ENCODE measurements at places on chromosomes 2 and 18.

GRCh38 chr2:17387591-17387990 is 130.6 kb downstream of the RAD51AP2 start:
- no peak for DNase-seq

DNA sequence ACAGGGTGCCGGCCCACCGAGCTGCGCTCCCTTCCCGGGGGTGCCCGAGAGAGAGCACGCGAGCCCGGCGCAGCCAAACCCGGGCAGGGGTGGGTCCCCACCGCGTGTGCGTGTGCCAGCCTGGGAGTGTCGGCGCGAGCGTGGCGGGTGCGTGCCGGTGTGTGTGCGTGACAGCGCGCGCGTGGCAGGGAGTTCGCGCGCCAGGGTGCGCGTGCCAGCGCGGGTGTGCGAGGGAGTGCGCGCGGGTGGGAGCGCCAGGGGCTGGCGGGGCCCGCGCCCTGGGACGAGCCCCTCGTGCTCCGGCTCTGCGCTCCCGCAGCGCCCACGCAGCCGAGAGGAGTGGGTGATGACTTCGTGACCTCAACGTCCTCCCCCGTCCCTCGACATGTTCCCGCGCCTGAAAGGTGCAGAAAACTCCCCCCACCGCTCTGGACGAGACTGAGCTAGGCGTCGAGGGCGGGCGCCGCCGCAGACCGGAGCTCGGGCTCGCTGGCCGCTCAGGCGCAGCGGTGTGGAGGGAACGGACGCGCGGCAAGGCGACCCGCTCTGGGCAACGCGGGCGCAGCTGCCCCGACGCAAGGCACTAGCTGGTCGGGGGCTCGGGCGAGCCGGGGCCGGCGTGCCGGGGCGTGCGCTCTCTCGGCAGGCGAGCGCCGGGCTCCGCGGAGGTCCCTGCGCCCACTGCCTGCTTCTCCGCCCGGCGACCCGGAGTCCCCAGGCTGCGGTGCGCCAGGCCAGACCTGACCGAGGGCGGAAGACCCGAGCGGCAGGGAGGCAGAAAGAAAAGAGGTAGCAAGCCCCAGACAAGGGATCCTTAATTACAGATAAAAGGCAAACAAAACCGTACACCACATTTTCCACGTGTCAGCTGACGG is 582.8 kb downstream of the ZEB2 start:
- peak; percentile 56 for DNase-seq

GRCh38 chr2:69020496-69021426 is 7.8 kb downstream of the ANTXR1 start:
- DNase-seq, result peak; percentile 65

GRCh38 chr2:140687825-140688224 is 1443.0 kb downstream of the LRP1B start:
- DNase-seq, result no peak

GRCh38 chr2:1219901-1220573 is 193.2 kb upstream of the TPO start:
- no peak for DNase-seq

DNA sequence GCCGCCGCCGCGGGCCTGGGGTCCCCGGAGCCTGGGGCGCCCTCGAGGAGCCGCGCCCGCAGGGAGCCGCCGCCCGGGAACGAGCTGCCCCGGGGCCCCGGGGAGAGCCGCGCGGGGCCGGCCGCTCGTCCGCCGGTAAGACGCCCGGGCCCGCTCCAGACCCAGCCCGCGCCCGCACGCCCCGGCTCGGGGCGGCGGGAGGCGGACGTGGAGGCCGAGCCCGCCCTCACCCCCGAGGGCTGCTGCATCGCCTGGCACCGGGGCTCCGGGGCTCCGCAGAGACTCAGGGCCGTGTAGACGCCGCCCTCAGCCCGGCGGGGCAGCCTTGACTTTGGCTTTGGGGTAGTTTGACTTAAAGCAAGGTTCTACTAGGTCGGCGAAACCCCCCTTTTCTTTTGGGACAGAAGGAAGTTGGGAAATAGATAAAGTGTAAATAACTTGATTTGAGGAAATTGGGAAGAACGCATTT is 335 bp downstream of the ERFE start:
- DNase-seq, result no peak

DNA sequence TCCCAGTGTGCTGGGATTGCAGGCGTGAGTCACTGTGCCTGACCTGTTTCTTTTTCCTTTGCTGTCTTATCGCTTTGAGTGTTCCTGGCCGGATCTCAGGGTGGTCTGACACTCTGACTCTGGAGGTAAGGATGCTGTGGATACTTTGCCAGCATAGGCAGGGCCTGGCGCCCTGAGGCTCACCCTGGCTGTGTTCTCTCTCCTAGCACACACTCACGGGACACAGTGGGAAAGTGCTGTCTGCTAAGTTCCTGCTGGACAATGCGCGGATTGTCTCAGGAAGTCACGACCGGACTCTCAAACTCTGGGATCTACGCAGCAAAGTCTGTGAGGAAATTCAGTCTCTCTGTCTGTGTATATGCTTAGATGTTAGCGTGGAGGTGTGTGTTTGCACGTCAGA is 18.0 kb upstream of the SAG start:
- no peak for DNase-seq

DNA sequence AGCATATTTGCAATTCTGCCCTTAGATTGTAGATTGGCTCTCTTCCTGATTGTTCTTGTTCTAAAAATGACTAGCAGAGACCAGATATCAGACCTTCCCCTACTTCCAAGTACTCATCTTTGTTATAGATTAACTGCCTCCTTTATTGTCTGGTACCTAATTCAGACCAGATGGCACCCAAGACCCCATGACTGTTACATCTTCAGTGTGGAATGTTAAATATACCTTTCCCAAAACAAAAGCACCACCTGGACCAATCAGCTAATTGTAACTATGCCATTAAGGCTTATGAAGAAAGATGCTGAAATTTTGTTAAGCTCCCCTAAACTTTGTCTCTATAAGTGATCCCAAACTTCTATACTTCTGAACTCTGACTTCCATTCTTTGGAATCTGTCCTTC is 12.0 kb upstream of the TFPI start:
- no peak for DNase-seq

GRCh38 chr2:88959480-88960204 is 268.2 kb downstream of the RPIA start:
- no peak for DNase-seq

DNA sequence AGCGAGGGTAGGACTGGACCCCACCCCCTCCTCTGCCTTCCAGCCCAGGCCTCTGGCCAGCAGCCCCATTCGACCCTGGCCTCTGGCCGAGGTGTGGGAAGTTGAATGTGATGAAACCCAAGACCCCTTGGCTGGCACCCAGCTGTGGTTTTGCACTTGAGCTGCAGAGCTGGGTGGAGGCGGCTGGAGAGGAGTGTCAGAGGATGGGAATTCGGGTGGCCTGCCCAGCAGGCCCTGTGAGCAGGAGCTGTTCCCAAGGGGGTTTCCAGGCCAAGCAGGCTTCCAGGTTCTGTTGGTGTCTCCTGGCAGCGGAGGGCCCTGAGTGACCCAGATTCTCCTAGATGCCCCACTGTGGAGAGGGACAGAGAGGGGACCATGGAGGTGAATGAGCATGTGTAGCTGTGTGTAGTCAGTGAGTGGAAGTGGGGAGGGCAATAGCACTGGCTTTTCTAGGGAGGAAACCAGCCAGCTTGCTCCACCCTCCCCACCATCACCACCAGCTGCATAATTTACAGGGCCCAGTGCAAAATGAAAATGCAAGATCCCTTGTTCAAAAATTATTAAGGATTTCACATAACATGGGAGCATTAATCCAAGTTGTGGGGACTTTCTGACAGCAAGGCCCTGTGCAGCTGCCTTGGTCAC is 172.2 kb upstream of the HAAO start:
- no peak for DNase-seq

GRCh38 chr2:140550821-140551220 is 1580.0 kb downstream of the LRP1B start:
- no peak for DNase-seq

DNA sequence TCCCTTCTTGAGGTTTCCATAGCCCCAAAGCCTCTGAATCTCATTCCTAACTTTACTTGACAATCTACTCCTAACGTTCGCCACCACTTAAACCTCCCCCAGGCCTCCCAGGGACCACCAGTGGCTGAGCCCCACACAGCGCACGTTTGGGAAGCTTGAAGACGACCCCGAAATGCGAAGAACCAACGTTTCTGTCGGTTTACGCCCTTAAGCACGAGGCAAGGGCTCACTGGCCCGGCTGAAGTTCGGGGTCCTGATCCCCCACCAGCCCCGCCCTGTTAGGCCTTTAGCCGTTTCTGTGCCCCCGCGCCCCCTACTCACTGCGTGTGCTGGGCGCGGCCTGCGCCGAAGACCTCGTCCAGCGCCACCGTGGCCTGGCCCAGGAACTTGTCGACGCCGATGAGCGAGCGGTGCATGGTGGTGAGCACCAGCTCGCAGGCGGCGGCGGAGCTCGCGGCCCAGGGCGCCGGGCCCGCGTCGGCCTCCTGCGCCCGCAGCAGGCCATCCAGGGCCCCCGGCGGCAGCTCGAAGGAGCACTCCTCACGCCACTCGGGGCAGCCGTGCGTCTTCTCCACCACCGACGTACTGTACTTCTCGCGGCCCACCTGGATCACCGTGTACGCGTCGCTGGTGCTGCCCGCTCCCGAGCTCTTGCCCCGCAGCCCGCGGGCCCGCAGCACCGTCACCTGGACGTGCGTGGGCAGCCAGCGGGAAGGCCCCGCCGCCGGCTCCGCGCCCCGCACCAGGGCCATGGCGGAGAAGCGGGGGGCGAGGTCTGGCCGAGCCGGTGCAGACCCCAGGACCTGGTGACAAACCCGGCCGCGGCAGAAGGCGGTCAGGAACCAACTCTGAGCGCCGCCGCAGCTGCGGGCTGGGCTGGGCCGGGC is 479 bp downstream of the RAB11FIP5 start:
- no peak for DNase-seq

- DNase-seq, result no peak
These were observed 53.4 kb downstream of the AAK1 start for GRCh38 chr2:69589973-69590652.

GRCh38 chr2:147917161-147917560 is 72.3 kb downstream of the ACVR2A start:
- DNase-seq, result no peak

DNA sequence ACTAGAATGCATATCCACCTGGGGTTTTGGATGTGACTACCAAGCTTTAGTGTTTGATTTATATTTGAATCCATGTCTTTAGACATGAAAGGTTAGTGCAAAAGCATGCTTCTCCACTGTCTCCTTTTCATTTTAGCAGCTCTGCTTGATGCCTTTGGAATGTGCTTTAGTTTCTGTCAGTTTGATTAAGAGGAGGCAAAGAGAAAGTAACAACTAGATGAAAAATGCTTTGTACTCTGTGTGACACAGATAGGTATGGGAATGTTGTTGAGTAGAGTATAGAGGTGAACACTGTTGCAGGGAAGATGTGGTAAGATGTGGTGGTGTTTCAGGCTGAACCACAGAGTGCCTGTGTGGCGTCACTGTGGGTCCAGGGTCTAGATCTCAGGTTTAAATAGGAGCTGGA is 19.8 kb downstream of the PIK3C3 start:
- no peak for DNase-seq

DNA sequence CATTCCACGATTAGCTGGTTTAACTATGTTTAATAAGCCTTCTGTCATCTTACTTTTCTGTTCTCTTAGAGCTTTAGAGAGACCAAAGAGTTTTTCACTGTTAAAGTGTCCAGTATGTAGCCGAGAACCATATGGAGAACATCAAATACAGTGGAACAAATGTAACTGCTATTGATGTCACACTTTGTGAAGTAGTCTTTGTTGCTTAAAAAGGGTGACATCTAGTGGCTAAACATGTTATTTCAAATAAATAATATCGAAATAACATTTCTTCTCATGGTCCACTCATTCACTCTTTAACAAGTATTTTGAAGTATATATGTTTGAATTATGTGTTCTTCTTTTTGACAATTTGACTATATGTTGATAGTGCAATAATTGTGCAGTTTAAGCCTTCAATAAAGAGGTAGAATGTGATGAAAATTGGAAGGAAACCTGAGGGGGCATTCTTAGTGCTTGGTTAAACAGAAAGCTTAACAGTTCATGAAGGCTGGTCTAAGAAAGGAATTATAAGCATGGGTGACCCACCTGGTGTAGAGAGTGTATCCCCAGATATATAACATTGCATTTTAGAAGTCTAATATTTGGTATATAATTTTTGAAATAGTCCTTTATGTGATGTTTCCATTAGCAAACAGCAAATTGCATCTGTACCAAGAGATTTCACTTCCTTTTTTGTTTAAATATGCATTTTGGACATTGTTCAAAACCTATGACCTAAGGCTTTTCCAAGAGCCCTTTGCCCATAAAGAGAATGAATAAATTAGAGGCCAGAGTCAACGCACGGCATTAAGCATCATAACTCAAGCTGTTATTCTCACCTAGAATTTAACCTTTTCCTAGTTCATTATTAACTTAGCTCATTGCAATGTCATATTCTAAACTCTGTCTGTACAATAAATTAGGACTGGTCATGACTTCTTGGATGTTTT is 112.1 kb downstream of the KYNU start:
- DNase-seq, result peak; percentile 33

DNA sequence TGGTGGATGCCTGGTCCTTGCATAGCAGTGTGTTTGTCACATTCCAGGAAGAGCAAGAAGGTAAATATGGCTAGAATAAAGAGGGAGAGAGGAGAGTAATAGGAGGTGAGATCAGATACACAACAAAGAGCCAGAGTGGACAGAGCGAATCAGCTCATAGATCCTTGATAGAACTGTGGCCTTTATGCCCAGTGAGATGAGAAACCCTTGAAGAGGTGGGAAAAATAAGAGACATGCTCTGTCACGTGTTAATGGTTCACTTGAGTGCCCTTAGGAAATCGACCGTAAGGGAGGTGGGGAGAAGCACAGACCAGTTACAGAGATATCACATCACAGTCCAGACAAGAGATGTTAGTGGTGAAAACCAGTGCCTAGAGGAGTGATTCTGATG is 84.7 kb upstream of the RAB27B start:
- DNase-seq, result no peak

GRCh38 chr2:172308253-172308935 is 119.0 kb upstream of the ITGA6 start:
- DNase-seq, result peak; percentile 32

GRCh38 chr18:3525870-3526420 is 76.0 kb downstream of the TGIF1 start:
- DNase-seq, result no peak

DNA sequence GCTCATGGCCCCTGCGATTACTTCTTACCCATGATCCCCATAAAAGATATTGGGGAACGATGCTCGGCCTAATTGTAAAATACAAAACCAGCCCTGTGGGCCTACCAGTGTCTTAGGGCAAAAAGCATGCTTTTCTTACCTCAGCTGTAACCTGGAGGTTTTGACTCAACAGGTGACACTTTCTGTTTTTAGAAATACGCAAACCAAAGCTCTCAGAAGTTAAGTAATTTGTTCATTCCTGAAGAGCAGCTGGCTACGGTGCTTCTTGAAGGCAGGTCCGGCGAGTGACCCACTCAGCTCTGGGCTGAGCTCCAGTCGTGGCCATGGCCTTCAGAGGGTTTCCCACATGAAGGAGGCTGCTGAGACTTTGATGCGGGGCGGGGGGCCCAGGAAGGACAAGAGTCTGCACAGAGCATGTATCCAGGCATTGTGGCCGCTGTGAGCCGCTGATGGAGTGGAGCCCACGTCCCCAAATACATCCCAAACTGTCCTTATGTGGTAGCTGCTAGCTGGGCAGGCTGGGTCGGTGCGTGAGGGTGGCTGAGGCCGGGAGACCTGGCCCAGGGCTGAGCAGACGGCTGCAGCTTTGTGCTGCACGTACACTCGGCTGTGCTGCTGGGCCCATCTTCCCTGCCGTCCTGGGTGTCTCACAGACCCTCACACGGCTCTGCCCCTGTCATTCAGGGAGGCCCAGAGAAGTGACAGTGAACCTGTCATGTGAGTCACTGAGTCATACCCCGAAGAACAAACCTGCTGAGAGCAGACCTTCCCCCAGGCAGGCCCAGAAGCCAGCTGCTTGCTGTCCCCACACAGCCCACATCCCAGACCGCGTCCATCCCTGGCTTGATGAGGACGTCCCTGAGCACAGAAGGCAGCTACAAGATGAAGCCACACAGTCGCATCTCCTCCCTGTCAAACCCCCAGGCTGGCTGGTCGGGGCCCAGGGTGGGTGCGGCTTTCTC is 34.1 kb downstream of the ITGB1BP1 start:
- no peak for DNase-seq

Data from COR-L47 (cell line).